Activated CD4-positive, alpha-beta T cell treated with anti-CD3 and anti-CD28 coated beads for 36 hours (primary cell): ENCODE measurements at places on chromosomes 11 and 22.

- no peak for DNase-seq
Measured at GRCh38 chr11:31797190-31798056, 13.7 kb downstream of the PAX6 start.

DNA sequence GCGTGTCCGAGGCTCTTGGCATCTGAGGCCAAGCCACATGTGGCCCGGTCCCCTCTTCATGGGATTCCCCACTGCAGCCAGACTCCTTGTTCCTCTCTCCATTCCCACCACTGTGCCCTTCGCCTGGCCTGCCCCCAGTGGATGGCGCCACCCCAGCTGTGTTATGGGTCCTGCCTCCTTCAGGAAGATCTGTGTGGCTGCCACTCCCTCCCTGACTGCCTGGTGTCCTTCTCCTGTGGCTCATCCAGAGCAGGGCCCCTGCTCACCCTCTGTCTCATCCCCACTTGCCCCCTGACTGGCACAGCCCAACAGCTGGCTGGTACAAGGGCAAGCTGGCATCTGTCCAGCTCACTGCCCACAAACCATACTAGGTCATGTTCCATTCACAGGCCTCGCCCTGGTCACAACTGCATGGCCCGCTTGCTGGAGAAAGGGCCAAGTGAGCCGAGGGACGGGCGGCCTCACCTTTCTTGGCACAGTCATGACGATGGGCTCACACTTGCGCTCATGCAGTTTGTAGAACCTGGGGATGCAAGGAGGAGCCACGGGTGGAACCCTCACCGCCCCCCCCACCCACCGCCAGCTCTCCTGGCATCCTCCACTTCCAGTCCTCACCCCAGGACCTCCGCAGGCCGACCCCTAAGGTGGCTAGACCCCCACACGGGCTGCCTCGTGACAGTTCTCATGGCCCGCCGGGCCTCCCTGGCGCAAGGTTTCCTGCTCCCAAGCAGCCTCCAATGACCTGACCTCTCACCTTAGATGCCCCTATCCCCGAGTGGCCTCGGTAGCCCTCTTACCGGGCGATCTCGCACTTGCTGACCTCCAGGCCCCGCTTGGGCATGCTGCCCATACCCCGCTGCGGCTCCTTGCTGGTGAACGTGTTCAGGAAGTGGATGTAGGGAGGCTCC is 2.1 kb upstream of the PTPRCAP start:
- DNase-seq = peak; percentile 77

DNA sequence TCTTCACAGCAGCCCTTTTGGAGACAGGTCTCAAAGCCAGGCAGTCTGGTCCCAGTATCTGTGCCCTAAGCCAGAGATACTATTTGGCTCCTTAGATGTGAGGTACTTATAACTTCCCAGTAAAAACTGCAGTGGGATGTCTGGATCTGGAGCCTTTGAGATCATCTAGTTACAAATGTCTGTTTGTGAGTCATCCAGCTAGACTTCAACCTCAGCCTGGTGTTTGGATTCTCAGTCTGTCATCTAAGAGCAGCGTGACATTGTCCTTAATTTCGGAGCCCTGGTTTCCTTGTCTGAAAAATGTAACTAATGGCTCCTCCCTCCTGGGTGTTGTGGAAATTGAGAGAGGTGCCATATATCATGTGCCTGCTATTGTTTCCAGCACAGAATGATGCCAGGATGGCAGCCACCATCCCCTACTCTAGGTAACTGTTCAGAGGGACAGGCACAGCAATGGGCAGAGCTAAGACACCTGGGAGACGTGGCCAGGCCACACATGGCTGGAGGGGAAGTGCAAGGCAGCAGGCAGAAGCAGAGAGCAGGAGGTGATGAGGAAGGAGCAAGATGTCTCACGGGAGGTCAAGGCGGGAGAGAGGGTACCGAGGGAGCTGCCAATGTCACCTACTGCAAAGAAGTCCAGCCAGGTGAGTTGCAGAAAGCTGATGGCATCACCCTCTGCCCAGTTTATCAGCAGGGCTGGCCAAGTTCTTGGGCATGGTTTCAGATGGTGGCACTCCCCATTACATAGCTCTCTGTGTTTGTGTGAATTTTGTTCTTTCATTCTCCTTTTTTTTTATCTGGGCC is 20.6 kb upstream of the ST3GAL4 start:
- no peak for DNase-seq

GRCh38 chr22:36565686-36566085 is 36.7 kb upstream of the EIF3D start:
- no peak for DNase-seq

GRCh38 chr11:66115638-66116301 is 45.7 kb downstream of the PACS1 start:
- DNase-seq = no peak

- no peak for DNase-seq
Measured at GRCh38 chr22:37823134-37823985, at the start of gene GALR3. TSS of gene GALR3 (plus strand) at chr22:37823382. CDS start at chr22:37823407, 25 bp downstream.
